ENCODE measurements at places on chromosomes 5 and 9.

DNA sequence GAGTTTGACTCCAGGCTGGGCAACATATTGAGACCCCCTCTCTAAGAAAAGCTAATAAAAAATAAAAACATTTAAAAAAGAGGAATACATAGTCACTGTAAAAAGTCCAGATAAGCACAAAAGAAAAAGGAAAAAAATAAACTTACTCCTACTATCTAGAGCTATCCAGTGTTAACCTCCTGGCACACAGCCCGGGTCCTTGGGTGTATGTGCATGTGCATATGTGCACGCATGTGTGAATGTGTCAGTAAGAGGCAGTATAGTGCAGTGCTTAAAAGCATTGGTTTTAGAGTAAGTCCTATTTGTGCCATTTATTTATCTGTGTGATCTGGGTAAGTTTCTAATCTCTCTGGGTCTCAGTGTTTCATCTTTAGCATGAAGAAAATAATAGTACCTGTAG is 26.7 kb downstream of the FAM219A start:
- no peak for DNase-seq

- no peak for DNase-seq
Observed at GRCh38 chr9:128054087-128054486, 13.0 kb downstream of the NAIF1 start.

DNA sequence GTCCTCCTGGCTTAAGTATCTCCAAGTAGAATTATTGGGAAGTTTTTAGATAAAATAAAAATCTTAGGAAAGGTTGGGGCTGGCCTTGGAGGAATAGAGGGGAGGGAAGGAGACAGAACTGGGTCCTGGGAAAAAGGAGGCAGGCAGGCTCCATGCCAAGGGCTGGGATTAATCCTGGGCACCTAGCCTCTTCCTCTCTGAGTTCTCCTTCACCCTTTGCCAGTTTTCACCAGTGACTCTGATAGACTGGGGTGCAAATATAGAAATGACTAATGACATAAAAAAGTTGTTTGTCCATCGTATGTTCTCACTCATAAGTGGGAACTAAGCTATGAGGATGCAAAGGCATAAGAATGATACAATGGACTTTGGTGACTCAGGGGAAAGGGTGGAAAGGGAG is 81.9 kb downstream of the RMI1 start:
- DNase-seq, result no peak

- DNase-seq, result no peak
Observed at GRCh38 chr9:5869315-5870019, 21.2 kb upstream of the MLANA start.

DNA sequence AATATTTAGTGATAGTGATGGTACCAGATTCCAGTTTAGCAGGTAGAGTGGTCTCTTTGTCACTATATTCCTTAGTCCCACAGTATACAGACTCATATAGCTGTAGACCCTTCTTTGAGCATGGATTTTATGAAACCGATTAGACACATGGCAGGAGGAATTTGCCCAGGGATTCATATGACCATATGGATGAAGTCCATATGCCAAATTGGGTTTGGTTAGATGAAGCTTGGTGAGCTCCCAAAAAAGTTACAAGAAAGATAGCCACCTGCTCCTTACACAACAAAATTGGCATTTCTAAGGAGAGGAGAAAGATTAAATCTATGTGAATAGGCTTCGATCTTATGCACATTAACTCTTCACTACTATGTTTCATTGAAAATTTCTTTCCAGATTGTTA is 211.4 kb downstream of the CWC27 start:
- DNase-seq, result no peak

GRCh38 chr5:14193496-14193895 is 50.4 kb downstream of the TRIO start:
- peak; percentile 92 for DNase-seq

GRCh38 chr5:78483809-78484521 is 123.5 kb downstream of the SCAMP1 start:
- peak; percentile 80 for DNase-seq

- DNase-seq, result no peak
Observed at GRCh38 chr9:119951090-119951489, 581.9 kb upstream of the BRINP1 start.

- DNase-seq, result no peak
Observed at GRCh38 chr5:18765304-18765703, 1131.0 kb downstream of the TAF11L14 start.

GRCh38 chr5:137619191-137619870 is 116.6 kb downstream of the KLHL3 start:
- no peak for DNase-seq

DNA sequence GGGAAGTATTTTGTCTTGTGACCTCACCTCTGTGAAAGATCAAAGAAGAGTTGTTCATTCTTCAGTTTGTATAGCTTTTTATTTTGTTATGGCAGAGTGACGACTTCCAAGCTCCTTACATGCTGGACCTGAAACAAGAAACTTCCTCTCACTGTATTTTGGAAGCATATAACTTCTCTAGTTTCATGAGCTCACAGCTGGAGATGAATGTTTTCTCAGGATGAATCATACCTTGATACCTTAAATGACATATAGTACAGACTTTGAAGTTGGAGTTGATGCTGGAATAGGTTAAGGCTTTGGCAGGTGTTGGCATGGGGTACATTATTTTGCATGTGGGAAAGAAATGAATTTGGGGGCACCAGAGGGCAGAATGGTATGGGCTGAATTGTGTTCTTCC is 112.5 kb downstream of the SLC25A46 start:
- no peak for DNase-seq

DNA sequence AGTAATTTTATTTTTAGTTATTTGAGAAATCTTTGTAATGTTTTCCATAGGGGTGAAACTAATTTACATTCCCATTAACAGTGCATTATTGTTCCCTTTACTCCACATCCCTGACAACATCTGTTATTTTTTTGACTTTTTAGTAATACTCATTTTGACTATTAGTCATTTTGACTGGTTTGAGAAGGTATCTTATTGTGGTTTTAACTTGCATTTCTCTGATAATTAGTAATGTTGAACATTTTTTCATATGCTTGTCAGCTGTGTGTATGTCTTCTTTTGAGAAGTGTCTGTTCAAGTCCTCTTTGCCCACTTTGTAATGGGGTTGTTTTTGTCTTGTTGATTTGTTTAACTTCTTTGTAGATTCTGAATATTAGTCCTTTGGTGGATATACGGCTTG is 27.5 kb downstream of the CCDC152 start:
- no peak for DNase-seq

GRCh38 chr5:108384741-108385140 is 2.8 kb upstream of the FBXL17 start:
- DNase-seq, result no peak

- DNase-seq, result no peak
Observed at GRCh38 chr9:138122676-138123075, 245.1 kb downstream of the CACNA1B start.

- DNase-seq, result no peak
Observed at GRCh38 chr5:62780230-62780629, 201.6 kb downstream of the LRRC70 start.

DNA sequence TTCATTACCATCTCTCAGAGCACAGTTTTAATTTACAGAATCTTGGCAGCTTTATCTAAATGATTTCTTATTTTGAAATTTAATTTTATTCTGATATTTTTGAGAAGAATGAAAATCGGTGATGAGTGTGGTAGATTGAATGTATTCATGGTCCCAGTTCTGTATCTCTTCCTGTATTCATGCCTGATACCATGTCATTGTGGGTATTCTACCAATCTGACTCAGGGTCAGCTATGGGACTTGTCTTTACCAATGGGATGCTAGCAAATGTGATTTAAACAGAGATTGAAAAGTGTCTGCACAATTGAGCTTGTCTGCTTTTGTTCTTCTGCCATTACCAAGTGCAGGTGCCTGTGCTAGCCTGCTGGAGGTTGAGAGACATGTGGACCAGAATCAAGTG is 17.8 kb upstream of the ZNF618 start:
- no peak for DNase-seq

DNA sequence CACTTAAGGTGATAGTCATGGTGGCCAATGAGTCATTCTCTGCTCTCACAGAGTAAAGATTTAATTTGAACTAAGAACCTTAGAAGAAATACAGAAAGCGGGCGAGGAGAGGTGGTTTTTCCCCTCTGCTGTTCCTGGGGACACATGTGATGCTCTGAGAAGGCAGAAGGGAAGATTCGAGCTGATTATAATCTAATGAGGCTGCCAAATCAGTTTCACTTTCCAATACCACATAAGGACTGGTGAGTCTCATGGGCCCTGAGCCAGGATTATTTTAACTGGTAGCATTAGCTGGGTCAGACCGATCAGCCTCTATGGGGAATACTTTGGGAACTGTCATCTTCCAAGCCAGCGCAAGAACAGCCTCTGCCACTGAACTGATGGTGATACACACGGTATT is 116.5 kb downstream of the SLC1A3 start:
- no peak for DNase-seq

Measured in endothelial cell of umbilical vein (primary cell).